ENCODE measurements at places on chromosomes 7 and 10. TPM values are rescaled to one million over a fixed set of nuclear protein-coding genes. Genes with fewer than 3 reads are reported as not detected.

DNA sequence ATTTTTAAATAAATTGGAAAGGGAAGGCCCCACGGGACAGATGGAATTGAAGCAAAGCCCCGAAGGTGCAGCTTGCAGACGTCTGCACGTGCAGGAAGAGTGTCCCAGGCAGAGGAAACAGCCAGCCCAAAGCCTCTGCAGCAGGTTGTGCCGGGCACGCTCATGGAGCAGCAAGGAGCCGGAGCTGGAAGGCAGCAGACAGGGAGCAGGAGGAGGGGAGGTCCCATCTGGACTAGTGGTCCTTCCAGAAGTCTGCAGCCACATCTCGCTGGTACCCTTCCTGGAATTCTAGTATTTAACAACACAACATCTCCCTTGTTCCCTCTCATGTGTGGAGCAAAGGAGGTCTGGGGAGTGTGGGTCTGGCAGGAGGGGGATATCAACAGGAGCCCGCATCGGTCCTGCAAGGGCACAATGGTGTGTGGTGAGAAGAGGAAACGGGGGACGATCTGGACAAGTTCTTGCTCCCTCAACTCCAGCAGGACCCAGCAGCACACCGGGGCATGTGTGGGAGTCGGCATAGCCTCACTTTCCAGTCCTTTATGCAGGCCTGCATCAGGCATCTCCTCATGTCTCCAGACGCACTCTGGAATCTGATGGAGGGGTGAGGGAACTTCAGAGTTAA lies 169.3 kb downstream of the GRID1 start:
- DNase-seq = no peak

GRCh38 chr10:28327491-28327880 lies 24.6 kb upstream of the MPP7 start:
- peak; percentile 55 for DNase-seq

DNA sequence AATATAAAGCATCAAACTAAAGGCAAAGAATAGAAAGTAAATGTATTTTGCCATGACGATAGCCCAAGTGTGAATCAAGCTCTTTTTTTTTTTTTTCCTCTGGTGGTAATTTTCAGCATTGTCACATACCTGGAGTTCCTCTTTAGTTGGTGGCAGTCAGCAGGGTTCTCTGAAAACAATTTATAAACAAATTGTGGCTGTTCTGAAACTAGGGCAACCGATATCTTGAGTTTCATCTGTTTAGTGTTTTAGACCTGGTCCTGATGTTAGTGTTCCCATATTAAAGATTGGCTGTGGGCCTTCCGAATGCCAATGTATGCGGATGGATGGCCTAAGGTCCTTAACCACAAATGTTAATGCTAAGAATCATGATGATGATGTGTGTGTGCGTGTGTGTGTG lies 713.1 kb downstream of the GATA3 start:
- no peak for DNase-seq

- peak; percentile 42 for DNase-seq
These were observed 114.0 kb upstream of the CNTNAP2 start for GRCh38 chr7:146002431-146003078.

IFIT3 gene
- total RNA-seq = 17.2 TPM

AS3MT gene
- total RNA-seq = 29.4 TPM

OR2A42 gene
- total RNA-seq = not detected

Measured in A172 (cell line).